ENCODE measurements at places on chromosomes 2 and 18.

DNA sequence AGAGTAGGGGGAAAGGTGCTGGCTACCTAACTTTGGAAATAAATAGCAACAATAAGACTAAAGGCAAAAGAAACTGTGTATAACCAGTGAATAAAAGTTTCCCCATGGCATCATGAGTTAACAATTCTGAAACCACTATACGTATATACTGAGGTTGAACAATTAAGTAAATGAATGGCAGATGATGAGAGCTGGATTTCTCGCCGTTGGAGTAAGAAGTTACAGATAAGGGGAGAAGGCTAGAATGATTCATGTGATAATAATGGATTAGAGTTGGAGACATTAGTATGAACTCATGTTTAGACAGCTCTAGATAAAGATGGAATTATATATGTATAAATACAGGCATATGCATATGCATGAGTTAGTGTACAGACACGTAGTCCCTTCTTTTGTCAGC lies 152.7 kb downstream of the UBR3 start:
- DNase-seq = no peak

GRCh38 chr18:572091-572830 lies 7.9 kb upstream of the CETN1 start:
- no peak for DNase-seq

DNA sequence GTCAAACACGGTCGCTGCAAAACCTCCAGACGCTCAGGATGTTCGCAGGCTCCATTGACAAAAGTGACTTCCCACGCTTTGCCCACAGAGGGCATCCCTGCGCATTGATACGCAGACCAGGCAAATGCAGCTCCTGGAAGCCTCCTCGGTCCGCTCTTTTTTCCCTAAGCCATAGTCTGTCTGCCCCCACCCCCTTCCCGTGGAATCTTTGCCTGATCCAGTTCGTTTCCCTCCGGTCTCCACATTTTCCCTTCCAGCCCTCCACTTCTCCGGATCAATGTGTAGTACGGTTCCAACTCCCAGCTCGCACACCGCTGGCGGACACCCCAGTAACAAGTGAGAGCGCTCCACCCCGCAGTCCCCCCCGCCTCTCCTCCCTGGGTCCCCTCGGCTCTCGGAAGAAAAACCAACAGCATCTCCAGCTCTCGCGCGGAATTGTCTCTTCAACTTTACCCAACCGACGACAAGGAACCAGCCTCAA lies at the start of gene DCC:
Gene DCC, plus strand, starts transcription at position 307 of the 481 bp plus-strand sequence. CDS start 591 bp downstream, outside the sequence.
- DNase-seq = no peak

DNA sequence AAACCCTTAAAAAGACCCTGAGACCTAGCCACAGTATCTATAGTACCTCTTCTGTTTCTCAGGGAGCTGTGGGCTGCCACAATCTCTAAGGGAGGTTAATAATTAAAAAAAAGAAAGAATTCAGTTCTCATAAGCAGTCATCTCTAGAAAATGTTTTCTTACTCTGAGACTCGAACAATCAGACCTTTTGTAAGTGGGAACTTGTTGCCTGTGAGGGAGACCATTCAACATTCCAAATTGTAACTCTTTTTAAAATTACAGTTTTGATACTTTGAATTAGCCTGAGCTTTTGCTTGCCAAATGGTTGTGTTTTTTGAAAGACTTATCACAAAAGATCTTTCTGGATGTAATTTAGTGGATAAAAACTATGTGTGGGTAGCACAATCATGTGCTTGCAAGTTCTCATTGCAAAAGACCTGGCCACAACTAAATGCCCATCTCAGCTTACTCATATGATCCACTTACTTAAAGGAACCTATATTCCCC lies 33.3 kb downstream of the IL1R2 start:
- DNase-seq = no peak

- no peak for DNase-seq
Observed at GRCh38 chr2:39516347-39517101, 79.4 kb upstream of the MAP4K3 start.

- DNase-seq = no peak
Observed at GRCh38 chr2:72035518-72036172, 112.0 kb downstream of the CYP26B1 start.

DNA sequence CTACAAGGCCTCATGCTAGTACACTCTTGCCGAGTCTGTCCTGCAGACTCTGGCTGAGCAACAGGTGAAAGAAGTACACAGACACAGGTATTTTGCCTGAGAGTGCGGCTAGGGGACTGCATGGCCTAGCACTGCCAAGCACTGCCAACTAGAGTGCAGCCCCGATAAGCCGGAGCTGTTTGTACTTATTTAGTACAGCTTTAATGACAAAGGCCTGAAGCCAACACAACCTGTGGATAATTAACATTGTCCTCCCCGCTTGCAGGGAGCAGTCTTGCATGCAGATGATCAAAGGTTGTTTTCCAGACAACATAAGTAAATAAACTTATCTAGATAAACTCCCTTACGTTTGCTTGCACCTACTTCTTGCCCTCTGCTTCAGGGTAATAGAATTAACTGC lies 63.7 kb upstream of the MMADHC start:
- no peak for DNase-seq

DNA sequence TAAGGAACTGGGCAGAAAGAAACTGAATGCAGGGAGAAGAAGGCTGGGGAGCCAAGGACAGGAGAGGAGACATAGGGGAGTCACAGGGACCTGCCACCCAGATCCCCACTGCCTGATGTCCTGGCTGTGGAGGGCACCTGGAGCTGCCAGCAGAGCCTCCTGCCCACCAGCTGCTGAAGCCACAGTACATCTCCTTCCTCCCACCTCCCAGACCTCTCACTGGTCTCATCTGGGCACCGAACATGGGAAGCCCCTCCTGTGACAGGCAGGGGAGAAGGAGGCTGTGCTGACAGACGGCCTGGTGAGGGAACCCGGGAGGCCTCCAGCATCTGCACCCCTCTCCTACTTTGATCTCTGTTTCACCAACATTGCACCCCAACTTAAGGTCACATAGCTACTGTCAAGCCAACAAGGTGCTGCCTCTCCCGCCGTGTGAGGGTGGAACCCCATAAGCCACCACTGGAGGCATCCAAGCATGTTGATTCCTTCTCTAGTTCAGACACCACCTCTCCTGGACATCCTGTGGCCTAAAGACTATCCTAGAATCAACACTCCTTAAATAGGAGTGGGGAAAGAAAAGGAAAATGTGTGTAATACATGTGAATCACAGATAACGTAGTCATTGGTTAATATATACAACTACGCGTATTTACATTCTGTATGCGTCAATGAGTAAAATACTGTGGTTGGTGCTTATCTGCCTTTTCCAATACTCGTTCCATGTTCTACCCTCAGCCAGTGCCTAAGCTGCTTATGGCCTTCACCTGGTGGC lies 3.5 kb upstream of the RNPEPL1 start:
- no peak for DNase-seq

GRCh38 chr2:19038071-19039015 lies 320.1 kb downstream of the OSR1 start:
- peak; percentile 9 for DNase-seq

DNA sequence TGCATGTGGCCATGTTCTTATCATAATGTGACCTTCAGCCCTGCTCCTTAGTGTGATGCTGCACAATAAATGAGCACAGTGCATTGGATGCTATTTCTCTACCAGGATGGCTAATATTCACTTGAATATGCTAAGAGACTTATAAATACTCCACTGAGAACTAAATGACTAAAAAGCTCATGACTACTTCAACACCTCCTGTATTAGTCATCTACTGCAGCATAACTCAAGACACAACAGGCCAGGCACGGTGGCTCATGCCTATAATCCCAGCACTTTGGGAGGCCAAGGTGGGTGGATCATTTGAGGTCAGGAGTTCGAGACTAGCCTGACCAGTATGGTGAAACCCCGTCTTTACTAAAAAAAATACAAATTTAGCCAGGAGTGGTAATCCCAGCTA lies 213.4 kb downstream of the RND3 start:
- no peak for DNase-seq

GRCh38 chr2:108988796-108989713 lies at the start of gene EDAR:
TSS of gene EDAR (minus strand) at chr2:108989220. CDS start at chr2:108931014, 58,206 bp downstream.
- no peak for DNase-seq

DNA sequence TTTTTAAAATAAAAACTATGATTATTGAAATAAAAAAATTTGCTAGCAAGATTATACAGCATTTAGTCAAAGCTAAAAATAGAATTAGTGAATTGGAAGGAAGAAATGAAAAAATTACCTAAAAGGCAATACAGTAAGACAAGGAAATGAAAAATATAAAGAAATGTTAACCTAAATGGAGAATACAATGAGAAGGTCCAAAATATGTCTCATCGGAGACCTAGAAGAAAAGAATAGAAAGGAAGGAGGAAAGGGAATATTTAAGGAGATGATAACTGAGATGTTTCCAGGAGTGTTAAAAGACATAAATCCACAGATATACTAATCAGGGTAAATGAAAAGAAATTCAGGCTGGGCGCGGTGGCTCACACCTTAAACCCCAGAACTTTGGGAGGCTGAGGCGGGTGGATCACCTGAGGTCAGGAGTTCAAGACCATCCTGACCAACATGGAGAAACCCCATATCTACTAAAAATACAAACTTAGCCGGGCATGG lies 78.9 kb downstream of the AFF3 start:
- DNase-seq = no peak

DNA sequence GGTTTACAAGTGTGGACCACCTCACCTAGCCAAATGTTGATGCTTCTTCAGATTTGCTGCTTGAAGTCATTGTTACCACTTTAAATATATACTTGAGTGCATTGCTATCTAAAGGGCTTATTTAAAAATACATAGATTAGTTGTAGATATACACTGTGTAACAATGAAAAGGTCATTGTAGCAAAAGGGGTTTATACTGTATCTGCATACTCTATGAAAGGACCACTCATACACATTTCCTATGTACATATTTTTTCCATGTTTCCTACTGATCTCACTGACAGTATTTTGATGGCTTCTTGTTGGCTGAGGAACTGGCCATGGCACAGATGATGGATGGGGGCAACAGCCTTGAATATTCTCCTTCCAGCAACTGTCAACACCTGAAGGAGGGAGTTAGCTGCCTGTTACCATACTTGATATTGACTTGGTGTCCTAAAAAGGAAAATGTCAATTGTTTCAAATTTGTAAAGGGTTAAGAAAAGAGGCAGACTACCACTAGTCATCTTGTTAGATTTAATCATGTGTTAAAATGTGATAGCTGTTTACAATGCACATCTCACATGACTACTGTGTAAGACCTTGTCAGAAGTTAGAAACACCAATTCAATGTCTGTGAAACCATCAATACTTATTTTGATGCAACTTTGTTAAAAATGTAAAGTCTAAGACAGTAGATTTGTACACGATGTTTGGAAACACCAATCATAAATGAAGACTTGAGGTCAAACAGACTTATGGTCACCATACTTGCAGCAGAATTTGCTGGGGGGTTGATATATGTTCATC lies 33.5 kb downstream of the RAB10 start:
- DNase-seq = no peak

DNA sequence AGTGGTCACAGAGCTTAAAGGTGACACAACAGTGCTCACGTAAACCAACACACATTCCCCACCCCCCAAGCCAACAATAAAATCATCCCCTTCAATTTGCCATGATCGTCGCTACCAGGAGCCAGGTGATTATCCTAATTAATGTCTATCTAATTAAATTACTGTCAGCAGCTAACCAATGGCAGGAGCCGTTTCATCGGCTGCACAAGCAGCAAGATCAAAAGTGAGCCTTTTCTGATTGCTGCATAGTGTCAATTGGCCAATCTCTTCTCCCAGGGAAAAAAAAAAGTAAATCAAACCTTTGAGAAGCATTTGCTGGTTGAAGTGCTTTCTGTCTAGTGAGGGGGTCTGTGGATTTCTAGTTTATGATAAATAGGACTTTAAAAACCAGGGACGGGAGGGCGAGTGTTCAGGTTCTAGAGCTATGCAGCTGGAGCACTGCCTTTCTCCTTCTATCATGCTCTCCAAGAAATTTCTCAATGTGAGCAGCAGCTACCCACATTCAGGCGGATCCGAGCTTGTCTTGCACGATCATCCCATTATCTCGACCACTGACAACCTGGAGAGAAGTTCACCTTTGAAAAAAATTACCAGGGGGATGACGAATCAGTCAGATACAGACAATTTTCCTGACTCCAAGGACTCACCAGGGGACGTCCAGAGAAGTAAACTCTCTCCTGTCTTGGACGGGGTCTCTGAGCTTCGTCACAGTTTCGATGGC lies at the start of gene TBR1:
Gene TBR1, plus strand, starts transcription at position 311 of the 721 bp plus-strand sequence. Its CDS starts 114 bp downstream, at position 425.
- DNase-seq = no peak

- DNase-seq = no peak
Observed at GRCh38 chr2:134706587-134707329, 12.0 kb downstream of the TMEM163 start.

DNA sequence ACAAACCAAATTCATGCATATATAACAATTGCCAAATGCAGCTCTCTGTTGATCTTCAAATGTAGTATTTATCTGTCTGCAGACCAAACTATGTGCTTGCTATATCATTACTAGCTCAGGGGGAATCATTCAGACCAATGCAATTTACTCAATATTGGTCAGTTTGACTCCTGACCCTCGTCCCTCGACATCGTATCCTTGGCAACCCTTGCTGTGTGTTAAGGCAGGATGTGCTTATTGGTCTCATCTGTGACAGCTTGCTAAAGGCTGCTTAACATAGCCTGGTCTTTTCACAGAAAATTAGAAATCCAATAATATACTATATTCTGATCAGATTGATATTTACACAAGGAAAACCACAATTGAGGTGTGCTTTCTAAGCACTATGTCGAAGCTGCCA lies 747.1 kb downstream of the GALR1 start:
- DNase-seq = no peak
